Aorta (tissue), 5 donors: ENCODE measurements at places on chromosomes 1 and 21.

DNA sequence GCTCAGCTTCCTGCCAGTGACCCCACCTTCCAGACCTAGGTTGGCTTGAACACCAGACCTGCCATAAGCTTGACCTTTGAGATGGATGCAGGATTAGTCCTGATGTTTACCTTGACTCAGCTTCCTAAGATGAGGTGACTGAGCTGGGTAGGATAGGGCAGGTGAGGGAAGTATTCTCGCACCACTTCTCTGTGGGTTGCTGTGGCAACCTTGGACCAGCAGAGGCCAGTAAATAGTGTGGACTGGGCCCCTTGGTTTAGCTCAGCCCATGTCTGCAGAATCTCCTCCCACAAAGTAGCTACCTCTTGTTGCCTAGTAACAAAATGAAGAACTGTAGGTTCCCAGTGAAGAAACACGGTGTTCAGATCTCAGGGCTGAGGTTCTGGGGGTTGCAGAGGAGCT, 8.4 kb downstream of the RPS6KA1 start:
- no peak for DNase-seq
- no peaks in the 10 kb centered on the region for H3K4me1 ChIP-seq
- H3K4me3 ChIP-seq, result no peak overlapping the region
- no peaks in the 10 kb centered on the region for H3K36me3 ChIP-seq
- no peak overlapping the region for H3K27ac ChIP-seq

DNA sequence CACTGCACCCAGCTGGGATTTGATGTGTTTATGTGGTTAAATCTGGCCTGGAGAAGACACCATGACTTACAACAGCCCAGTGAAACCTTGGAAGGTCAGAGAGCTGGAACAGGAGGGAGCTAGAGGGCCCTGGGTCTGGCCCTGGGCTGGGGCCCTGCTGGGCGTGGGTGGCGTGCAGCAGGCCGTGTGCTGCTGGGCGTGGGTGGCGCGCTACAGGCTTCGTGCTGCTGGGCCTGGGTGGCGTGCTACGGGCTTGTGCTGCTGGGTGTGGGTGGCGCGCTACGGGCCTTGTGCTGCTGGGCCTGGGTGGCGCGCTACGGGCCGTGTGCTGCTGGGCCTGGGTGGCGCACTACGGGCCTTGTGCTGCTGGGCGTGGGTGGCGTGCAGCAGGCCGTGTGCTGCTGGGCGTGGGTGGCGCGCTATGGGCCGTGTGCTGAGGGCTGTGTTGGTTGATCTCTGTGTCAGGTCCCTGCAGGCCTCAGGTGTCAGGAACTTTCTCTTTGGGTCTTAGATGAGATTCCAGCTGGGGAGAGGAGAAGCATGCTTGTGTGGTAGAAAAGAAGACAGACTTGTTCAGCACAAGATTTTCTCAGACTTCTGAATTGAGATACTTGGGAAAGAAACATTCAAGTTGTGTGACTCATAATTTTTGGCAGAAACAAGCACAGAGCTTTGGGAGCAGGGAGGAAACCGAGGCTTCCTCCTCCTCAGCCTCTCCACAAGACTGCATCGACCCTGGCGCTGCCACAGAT, 66.0 kb downstream of the COL18A1 start:
- H3K36me3 ChIP-seq, result peaks cover 3% of the 10 kb centered on the region
- no peak overlapping the region for H3K4me3 ChIP-seq
- H3K27me3 ChIP-seq, result no peaks in the 10 kb centered on the region
- peak overlapping the region; percentile 79 for H3K27ac ChIP-seq

DNA sequence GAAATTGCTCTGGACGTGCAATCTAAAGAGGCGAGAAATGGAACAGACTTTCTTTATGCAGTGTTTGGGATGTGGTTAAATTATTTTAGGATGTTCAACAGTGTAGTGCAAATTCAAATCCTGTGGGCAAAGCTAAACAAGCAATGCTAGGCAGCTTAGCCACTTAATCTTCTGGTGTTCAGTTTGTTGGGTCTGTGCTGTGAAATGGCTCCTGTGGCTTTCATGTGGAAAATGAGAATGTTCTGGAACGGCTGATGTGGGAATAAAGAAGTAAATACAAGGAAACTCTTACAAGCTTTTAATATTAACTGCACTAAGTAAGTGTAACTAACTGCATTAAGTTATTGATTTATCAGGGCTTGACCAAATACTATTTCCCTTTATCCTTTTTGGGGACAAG, 766.6 kb downstream of the ADGRL2 start:
- no peaks in the 10 kb centered on the region for H3K36me3 ChIP-seq
- no peak overlapping the region for H3K27ac ChIP-seq
- no peaks in the 10 kb centered on the region for H3K27me3 ChIP-seq
- no peak for DNase-seq
- no peaks in the 10 kb centered on the region for H3K4me1 ChIP-seq

GRCh38 chr1:32647308-32648134, 2.8 kb downstream of the ZBTB8OS start:
- no peak overlapping the region for H3K27ac ChIP-seq
- H3K4me3 ChIP-seq, result no peak overlapping the region
- no peaks in the 10 kb centered on the region for H3K4me1 ChIP-seq
- H3K27me3 ChIP-seq, result no peaks in the 10 kb centered on the region

- H3K36me3 ChIP-seq, result no peaks in the 10 kb centered on the region
- H3K27me3 ChIP-seq, result no peaks in the 10 kb centered on the region
- H3K27ac ChIP-seq, result peak within 1 kb of the TSS; percentile 34
- DNase-seq, result peak; percentile 79
- H3K4me1 ChIP-seq, result no peaks in the 10 kb centered on the region
- peak within 1 kb of the TSS; percentile 69 for H3K4me3 ChIP-seq
Measured at GRCh38 chr1:226738995-226739695, at the start of gene ITPKB. ITPKB (minus strand) TSS chr1:226739282; CDS start chr1:226737458, 1,824 bp downstream.

GRCh38 chr1:164863056-164863455, 304.1 kb downstream of the PBX1 start:
- H3K27me3 ChIP-seq, result no peaks in the 10 kb centered on the region
- H3K4me3 ChIP-seq, result no peak overlapping the region
- no peak for DNase-seq
- H3K27ac ChIP-seq, result no peak overlapping the region
- H3K4me1 ChIP-seq, result peaks cover 2% of the 10 kb centered on the region

GRCh38 chr1:53536606-53537005, 77.4 kb downstream of the DMRTB1 start:
- no peaks in the 10 kb centered on the region for H3K36me3 ChIP-seq
- no peak overlapping the region for H3K27ac ChIP-seq
- H3K4me1 ChIP-seq, result no peaks in the 10 kb centered on the region

DNA sequence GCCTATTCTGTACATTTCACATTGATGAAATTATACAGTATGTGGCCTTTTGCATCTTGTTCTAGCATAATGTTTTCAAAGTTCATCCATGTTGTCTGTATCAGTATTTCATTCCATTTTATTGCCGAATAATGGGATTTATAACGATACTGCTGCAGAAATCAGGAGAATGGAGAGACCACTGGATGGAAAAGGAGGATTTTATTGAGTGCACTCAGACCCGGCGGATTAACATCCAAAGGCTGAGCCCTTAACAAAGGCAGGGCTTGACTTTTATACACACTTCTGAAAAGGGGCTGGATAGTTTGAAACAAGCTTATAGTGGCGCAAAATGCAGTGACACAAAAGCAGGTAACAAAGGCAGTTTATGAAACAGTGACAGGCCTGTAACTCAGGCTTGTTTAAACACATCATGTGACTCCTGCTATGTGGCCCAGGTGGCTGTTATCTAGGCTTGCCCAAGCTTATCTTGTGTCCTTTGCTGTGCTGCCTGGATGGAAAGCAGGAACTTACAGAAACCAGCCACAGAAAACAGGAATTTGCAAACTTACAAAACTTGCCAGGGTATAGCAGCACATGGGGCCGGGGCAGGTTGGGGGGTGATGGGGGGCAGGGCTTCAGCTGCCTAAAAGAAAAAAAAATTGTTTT, 32.8 kb upstream of the KCNJ15 start:
- no peaks in the 10 kb centered on the region for H3K27me3 ChIP-seq
- H3K27ac ChIP-seq, result no peak overlapping the region
- no peaks in the 10 kb centered on the region for H3K36me3 ChIP-seq
- H3K4me1 ChIP-seq, result peaks cover 2% of the 10 kb centered on the region
- DNase-seq, result no peak

- H3K27ac ChIP-seq, result no peak overlapping the region
- no peak overlapping the region for H3K4me3 ChIP-seq
- H3K36me3 ChIP-seq, result no peaks in the 10 kb centered on the region
- no peak for DNase-seq
- no peaks in the 10 kb centered on the region for H3K4me1 ChIP-seq
- H3K27me3 ChIP-seq, result no peaks in the 10 kb centered on the region
Measured at GRCh38 chr1:178119628-178120027, 25.7 kb downstream of the RASAL2 start.

GRCh38 chr1:175597969-175598765, 145.2 kb downstream of the TNR start:
- H3K27ac ChIP-seq, result no peak overlapping the region
- H3K4me3 ChIP-seq, result no peak overlapping the region
- DNase-seq, result no peak
- no peaks in the 10 kb centered on the region for H3K4me1 ChIP-seq
- H3K27me3 ChIP-seq, result no peaks in the 10 kb centered on the region

GRCh38 chr1:34441259-34442069, 264.8 kb downstream of the C1orf94 start:
- no peaks in the 10 kb centered on the region for H3K27me3 ChIP-seq
- no peaks in the 10 kb centered on the region for H3K4me1 ChIP-seq
- H3K4me3 ChIP-seq, result no peak overlapping the region
- no peak for DNase-seq
- no peak overlapping the region for H3K27ac ChIP-seq

DNA sequence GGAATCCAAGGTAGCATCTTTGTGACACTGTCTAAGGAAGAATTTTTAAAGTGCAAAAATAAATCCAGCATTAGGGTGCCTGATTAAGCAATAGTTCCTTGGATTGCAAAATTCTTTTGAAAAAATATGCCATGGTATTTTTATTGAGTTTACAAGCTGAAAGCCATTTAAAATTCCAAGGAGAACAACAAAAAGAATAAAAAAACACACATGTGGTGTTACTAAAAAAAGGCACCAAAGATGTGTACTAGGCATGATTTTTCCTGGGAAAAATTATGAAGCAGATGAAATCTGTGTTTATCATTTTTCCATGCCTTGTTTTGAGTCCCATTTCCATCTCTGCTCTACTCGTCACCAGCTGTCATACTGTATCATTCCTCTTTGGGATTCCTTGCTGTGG, 157.0 kb upstream of the ZNHIT6 start:
- H3K27ac ChIP-seq, result no peak overlapping the region
- H3K4me1 ChIP-seq, result no peaks in the 10 kb centered on the region
- DNase-seq, result no peak

DNA sequence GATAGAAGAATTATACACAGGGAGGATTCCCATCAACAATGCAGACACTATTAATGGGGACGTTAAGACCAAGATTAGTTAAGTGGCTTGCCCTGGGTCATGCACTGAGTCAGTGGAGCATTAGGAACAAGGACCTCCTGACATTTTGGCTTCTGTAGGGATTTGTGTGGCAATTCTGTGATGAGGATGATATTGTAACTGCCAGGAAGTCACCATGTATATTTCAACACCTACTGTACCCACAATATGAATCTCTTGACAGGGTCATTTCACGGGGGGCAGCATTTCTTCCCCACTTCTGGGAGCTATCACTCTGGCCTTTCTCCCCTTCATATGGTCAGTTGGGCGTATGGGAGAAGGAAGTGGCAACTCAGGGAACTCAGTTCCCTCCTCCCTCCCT, 134.9 kb downstream of the RUNX1 start:
- no peak for DNase-seq
- no peak overlapping the region for H3K27ac ChIP-seq
- no peaks in the 10 kb centered on the region for H3K4me1 ChIP-seq
- no peaks in the 10 kb centered on the region for H3K36me3 ChIP-seq
- no peaks in the 10 kb centered on the region for H3K27me3 ChIP-seq

DNA sequence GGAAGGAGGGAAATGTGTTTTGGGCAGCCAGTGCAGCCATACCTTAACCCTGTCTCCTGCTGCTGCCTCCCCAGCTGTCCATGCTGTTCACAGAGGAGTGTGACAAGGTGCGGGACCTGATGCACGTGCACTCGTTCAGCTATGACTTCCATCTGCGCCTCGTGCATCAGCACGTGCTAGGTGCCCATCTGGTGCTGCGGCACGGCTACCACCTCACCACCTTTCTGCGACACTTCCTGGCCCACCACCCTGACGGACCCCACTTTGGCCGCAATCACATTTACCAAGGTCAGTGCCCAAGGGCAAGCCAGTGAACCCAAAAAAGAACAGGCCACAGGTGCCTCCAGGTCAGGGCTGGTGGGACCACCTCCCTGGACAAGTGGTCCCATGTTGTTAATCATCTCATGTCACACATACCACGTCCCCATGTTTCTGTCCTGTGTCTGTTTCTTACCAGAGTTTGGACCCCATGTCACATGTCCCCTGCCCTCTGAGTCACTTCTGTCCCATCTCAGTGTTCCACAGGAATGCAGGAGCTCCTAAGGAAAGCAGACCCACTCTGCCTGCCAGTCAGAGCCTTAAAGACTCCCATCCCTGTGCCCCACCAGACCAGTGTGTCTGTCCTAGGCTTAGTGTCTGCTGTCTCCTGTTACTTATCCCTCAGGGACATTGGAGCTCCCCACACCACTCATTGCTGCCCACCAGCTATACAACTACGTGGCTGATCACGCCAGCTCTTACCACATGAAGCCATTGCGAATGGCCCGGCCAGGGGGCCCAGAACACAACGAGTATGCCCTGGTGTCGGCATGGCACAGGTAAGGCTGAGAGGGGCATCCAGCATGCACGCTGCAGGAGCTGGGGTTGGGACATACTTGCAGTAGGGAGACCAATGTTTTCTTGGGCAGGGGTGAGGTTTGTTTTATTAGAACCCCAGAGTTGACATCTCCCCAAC, 6.6 kb downstream of the HYI start:
- H3K27me3 ChIP-seq, result no peaks in the 10 kb centered on the region
- no peak overlapping the region for H3K27ac ChIP-seq
- no peak overlapping the region for H3K4me3 ChIP-seq
- DNase-seq, result no peak
- H3K36me3 ChIP-seq, result peaks cover 19% of the 10 kb centered on the region
- no peaks in the 10 kb centered on the region for H3K4me1 ChIP-seq

- no peak overlapping the region for H3K27ac ChIP-seq
- no peaks in the 10 kb centered on the region for H3K4me1 ChIP-seq
- DNase-seq, result no peak
- no peak overlapping the region for H3K4me3 ChIP-seq
- no peaks in the 10 kb centered on the region for H3K27me3 ChIP-seq
Measured at GRCh38 chr1:34870395-34870794, 10.8 kb upstream of the SMIM12 start.

GRCh38 chr1:6513320-6513801, 21.9 kb upstream of the PLEKHG5 start:
- no peak for DNase-seq
- no peaks in the 10 kb centered on the region for H3K27me3 ChIP-seq
- H3K27ac ChIP-seq, result no peak overlapping the region
- H3K36me3 ChIP-seq, result no peaks in the 10 kb centered on the region
- H3K4me3 ChIP-seq, result no peak overlapping the region

- no peaks in the 10 kb centered on the region for H3K27me3 ChIP-seq
- no peak for DNase-seq
- no peaks in the 10 kb centered on the region for H3K4me1 ChIP-seq
- no peaks in the 10 kb centered on the region for H3K36me3 ChIP-seq
Measured at GRCh38 chr1:45429561-45430159, 61.3 kb downstream of the TESK2 start.

GRCh38 chr1:220124542-220124941, 30.6 kb downstream of the IARS2 start:
- H3K36me3 ChIP-seq, result peaks cover 3% of the 10 kb centered on the region
- H3K4me1 ChIP-seq, result no peaks in the 10 kb centered on the region
- H3K27ac ChIP-seq, result no peak overlapping the region
- no peak overlapping the region for H3K4me3 ChIP-seq
